Aorta (tissue), 5 donors: ENCODE measurements at places on chromosomes 13 and 19.

GRCh38 chr13:37795326-37795725 lies 74.2 kb downstream of the TRPC4 start:
- no peak for DNase-seq

GRCh38 chr13:30802501-30802900 lies 67.2 kb downstream of the ALOX5AP start:
- no peak for DNase-seq

- no peak for DNase-seq
These were observed 41.6 kb downstream of the HSPH1 start for GRCh38 chr13:31119966-31120700.

DNA sequence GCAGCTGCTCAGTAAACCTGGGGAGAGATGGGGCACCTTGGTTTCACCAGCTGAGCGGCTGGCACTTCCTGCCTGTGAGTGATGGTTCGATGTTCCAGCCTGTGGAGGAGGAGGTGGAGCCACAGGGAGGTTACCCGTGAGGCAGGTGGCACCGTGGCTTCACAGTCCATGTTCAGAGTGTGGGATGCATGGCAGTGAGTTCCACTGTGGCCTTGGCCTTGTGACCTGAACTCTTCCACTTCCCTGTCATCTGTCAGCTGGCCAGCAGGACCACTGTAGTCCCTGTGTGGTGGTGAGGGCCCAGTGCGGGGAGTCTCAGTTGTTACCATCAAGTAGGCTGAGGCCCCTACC lies 16.9 kb downstream of the SMARCA4 start:
- no peak for DNase-seq

GRCh38 chr19:8046569-8047165 lies 5.9 kb upstream of the CCL25 start:
- no peak for DNase-seq

DNA sequence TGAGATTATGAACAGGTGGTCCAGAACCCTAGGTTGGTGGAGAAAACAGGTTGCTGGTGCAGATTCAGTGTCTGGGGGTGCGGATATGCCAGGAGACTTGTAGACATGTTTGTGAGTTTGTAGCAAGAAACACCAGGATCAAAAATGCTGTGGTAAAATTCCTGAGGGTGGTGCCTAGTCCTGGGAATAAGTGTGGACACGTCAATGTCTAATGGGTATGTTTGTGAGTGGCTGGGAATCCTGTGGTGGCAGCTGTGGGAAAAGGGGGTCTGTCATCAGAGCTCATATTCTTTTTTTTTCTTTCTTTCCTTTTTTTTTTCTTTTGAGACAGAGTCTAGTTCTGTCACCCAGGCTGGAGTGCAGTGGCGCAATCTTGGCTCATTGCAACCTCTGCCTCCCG lies 7.2 kb downstream of the ZNF708 start:
- no peak for DNase-seq

DNA sequence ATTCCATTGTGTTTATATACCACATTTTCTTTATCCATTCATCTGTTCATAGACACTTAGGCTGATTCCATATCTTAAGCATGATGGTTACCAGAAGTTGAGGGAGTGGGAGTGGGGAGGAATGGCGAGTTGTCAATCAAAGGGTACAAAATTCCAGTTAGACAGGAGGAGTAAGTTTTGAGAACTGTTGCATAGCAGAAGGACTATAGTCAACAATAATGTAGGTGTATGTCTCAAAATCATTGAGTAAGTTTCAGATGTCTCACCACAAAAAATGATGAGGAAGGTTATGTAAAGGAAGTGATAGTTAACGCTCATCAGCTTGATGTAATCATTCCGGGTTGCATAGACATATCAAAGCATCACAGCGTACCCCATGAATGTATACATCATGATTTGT lies 4.6 kb upstream of the UBL3 start:
- DNase-seq = no peak

DNA sequence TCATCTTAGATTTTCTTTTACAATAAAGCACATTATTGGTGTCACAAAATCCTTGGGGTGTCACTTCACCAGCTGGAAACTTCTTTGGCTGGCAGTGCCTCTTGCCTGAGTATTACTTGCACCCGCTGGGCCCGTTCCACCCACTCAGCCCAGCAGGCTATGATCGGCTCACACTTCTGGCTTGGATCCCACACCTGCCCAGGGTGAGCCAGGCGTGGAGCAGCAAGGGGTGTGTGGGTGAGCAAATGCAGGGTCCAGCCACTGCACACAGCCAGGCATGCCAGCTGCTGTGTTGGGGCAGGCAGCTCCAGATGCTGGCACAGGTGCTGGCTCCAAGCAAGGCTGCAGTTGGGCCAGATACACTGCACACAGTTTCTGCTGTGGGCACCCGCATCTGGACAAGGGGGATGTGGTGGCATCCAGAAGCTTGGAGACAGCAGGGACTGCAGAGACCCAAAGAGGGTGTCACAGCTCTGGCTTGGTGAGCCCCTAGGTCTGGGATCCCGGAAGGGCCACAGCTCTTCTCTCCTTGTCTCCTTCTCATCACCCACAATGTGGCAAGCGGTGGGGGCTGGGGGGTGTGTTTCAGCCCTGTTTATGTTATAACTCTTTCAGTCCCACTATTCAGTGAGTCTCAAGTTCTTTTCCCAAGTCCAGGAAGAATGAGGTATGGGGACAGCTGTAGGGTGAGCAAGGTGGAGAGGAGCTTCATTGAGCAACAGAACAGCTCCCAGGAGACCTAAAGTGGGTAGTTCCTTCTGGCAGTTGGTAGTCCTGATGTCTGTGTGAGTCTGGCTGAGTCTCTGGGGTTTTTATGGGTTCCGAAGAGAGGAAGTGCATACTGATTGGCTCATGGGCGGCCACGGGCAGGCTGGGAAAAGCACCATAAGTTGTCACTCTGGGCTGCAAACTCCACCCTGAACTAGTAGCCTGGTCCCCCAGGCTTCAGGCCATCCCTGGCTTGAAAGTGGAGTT lies 25.3 kb upstream of the TBC1D4 start:
- no peak for DNase-seq

GRCh38 chr13:95710313-95710712 lies 33.4 kb downstream of the DNAJC3 start:
- DNase-seq = no peak

DNA sequence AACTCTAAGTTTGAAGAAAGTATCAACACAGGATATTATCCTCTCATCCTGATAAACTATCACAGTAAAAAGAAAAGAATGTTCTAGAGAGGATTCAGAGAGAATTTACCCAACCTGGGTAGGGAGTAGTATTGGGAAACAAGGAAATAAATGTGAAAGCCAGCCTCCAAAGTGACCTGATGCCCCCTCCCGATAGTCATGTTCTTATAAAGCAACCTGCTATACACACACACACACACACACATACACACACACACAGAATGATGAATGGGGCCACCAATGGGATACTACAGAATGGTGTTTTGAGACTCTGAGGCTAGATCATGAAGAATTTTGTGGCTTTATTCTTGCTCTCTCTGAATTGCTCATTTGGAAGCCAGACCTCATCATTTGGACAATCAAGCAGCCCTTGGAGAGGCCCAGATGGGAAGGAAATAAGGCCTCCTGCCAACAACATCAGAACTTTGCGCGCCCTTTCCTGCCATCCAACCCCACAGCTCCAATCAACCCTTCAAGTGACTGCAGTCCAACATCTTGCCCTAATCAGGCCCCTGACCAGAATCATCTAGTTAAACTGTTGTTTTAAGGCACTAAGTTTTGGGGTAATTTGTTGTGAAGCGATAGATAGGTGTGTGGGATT lies 807.9 kb upstream of the ARGLU1 start:
- DNase-seq = no peak

GRCh38 chr19:16886305-16886880 lies 2.4 kb upstream of the F2RL3 start:
- DNase-seq = no peak

DNA sequence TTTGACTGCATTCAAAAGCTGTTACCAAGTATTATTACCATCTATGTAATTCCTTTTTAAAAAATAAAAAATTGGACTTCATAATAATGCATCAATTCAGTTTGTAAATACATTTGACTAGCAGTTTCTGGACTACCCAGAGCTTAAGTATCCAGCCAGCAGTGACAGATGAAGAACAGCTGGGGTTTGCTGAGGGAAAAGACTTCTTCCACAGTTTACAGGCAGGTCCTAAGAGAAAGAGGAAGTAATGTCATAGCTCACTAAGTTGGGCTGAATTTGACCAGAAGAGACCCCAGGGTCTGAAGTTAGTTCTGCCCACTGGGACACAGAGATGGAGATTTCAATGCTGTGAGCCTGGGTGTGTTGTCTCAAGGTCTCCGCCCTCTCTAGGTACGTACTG lies 96.4 kb downstream of the MBNL2 start:
- no peak for DNase-seq

GRCh38 chr19:50290011-50290410 lies 39.2 kb downstream of the KCNC3 start:
- DNase-seq = peak; percentile 58

DNA sequence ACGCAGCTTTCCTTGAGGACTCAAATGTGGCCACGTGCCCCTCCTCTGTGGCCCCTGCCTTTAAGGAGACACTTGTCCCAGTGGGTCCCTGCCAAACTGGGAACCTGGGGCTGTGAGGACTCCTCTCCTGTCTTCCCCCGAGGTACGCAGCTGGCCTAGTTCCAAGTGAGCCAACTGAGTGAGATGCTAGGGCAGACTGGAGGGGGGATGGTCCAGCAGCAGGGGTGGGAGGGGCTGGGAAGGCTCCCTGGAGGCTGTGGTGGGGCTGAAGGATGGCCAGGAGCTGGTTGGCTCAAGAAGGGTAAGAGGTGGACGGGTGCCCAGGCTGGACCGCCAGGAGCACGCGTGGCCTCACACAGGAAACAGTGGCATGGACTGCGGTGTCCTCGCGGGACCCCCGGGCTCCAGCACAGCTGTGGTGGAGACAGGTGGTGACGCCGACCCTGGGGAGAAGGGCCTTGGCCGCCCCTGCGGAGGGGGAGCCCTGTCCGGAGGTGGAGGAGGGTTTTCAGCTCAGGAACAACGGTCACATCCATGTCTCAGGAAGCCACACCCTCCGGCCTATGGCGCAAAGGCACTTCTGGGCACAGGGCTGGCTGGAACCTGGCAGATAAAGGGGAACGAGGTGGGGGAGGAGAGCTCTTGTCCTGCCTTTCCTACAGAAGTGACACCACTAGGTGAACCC lies 45.8 kb downstream of the MLLT1 start:
- DNase-seq = peak; percentile 82

DNA sequence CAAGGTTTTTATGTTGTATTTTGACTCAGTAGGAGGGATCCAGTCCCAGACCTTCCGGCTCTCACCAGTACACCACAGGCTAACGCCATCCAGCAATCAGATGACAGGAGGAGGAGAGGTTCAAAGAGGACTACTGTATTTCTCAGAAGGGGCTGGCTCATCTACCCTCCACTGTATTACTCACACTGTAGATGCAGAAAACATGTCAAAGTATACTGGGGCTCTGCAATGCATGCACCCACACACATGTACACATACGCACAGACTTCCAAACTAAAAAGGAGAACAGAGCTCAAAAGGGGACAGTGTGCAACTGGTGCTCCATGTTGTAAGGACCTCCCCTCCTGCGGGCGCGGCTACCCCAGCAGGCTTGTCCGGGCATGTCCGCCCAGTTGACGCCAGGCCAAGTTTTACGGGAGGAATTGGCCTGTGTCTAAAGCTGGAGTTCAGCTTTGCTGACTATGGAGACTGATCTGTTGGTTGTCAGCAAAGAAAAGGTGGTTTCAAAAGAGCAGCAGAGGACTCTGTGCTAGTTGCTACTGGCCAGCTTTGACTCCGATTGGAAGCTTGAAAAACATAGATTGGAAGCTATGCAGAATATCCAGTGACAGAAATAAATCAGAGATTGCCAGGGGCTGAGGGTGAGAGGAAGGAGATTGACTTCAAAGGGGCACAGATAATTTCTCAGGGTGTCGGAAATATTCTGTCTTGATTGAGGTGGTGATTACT lies 314.2 kb downstream of the DLEU7 start:
- DNase-seq = peak; percentile 92

GRCh38 chr13:80389073-80390038 lies 48.4 kb upstream of the SPRY2 start:
- DNase-seq = no peak

GRCh38 chr13:113410472-113411201 lies 42.7 kb downstream of the ADPRHL1 start:
- DNase-seq = peak; percentile 79

DNA sequence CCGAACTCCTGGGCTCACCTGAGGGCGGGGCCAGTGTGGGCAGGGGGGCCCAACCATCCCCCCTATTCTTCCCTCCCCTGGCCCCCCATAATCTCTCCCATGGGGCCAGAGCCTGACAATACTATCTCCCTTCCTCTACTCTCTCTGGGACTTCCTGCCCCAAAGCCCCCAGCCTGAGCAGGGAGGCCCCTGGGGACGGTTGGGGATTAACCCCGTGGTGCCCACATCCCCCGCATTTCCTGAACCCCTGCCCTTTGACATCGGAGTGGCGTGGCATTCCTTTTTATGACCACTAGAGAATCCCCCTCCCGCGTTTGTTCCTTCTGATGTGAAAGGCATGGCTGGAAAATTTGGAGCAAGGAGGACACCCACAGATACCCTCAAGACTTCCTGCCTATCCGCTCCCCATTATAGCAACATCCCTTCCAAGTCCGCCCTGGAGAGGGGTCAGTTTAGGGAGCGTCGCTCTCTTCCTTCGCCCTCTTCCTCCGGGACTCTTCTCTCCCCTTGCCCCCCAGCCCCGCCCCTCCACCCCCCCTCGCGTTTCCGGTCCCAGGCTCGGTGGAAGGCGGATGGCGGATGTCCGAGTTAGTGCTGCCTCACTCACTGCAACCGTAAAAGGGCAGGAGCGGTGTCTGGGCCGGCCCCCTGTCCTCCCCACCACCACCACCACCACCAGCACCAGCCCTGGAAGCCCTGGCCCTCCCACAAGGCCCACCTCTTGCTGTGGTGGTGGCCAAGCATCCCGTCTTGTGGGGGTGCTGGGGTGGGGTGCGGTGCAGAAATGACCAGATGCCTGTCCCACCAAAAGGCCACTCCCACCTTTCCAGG lies 1.8 kb downstream of the VASP start:
- DNase-seq = peak; percentile 92

DNA sequence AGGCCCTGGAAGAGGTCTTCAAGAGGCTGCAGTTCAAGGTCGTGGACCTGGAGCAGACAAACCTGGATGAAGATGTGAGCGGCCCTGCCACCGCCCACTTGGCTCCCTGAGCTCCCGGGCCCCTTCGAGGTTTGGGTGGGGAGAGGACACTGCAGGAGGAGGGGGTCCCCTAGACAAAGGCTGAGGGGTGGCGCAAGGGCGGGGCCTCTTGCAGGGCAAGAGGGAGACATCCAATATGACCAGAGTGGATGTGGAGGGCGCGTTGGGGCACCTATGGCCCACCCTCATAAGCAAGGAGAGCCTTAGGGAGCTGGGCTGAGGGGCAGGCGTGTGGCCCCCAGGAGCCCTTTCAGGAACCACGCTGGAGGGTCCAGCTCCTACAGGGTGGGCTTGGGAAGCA lies 20.2 kb downstream of the NKPD1 start:
- DNase-seq = no peak

DNA sequence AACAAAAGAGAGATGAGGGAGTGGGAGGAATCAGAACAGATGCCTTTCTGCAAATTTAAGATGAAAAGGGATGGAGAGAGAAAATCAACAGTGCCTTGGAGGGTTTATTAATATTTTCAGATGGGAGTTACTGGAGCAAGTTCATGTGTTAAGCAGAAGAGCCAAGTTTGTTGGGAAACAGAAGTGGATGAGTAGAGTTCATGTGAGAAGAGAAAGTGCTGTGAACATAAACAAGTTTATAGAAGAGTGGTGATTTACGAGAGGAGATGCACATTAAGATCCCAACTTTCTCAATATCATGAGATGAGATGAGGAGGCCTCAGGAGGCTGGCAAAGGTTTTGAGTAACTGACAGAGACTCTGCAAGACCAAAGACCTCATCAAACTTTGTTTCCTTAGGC lies 274.1 kb upstream of the HTR2A start:
- no peak for DNase-seq
